ENCODE measurements at places on chromosomes 13 and 19. TPM values are rescaled to one million over a fixed set of nuclear protein-coding genes. Genes with fewer than 3 reads are reported as not detected.
A peak's percentile ranks its signal among the peaks of the same experiment; 100 is the strongest.

DNA sequence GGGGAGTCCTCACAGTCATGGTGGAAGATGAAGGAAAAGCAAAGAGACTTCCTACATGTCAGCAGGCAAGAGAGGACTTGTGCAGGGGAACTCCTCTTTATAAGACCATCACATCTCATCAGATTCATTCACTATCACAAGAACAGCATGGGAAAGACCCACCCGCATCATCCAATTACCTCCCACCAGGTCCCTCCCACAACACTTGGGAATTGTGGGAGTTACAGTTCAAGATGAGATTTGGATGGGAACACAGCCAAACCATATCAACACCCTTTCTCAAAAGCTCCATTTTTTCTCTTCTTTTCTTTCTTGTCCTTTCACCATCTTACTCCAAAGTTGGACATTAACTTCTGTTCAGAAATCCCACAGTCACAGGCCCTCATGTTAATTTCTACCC is 4.7 kb upstream of the LRP3 start:
- H3K4me1 ChIP-seq: no peaks in the 10 kb centered on the region
- peaks cover 11% of the 10 kb centered on the region for H3K27me3 ChIP-seq
- DNase-seq: no peak
- H3K4me3 ChIP-seq: no peak overlapping the region
- H3K36me3 ChIP-seq: no peaks in the 10 kb centered on the region
- H3K27ac ChIP-seq: no peak overlapping the region

- H3K36me3 ChIP-seq: no peaks in the 10 kb centered on the region
- H3K27me3 ChIP-seq: no peaks in the 10 kb centered on the region
- no peaks in the 10 kb centered on the region for H3K4me1 ChIP-seq
- H3K27ac ChIP-seq: no peak overlapping the region
- H3K4me3 ChIP-seq: no peak overlapping the region
Observed at GRCh38 chr13:33111414-33112110, 95.3 kb downstream of the KL start.

GRCh38 chr19:10321874-10322835 is 6.3 kb upstream of the FDX2 start:
- H3K27me3 ChIP-seq: no peaks in the 10 kb centered on the region
- no peaks in the 10 kb centered on the region for H3K4me1 ChIP-seq
- H3K4me3 ChIP-seq: no peak overlapping the region
- peaks cover 26% of the 10 kb centered on the region for H3K36me3 ChIP-seq

- peak overlapping the region; percentile 24 for H3K4me3 ChIP-seq
- H3K36me3 ChIP-seq: no peaks in the 10 kb centered on the region
- DNase-seq: no peak
- H3K4me1 ChIP-seq: no peaks in the 10 kb centered on the region
- H3K27ac ChIP-seq: no peak overlapping the region
Observed at GRCh38 chr19:50912727-50913716, 1.8 kb upstream of the KLK4 start.

DNA sequence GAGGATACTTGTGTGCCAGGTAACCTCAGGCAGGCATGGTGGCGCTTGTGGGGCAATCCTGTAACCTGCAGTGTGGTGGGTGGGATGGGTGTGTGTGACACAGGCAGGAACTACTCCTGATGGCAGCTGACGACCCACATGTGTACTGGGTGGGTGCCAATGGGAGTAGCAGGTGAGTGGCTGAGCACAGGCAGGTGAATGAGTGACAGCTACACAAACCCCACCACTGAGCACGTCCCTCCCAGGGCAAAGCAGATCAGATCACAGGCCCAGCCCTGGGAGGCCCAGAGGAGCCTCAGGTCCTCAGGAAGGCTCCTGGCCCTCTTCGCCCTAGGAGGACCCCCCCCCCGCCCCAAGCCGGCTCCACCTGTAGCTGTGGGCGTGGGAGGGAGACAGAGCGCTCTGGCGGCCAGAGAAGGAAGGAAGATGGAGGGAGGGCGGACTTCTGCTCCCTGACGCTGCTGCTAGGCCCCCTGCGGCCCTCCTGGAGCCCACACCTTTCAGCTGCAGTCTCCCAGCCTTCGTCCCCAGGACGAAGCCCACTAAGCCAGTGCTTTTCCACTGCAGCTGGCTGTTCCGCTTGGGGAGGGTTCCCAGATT is 1.3 kb upstream of the ZNF181 start:
- H3K4me3 ChIP-seq: peak overlapping the region; percentile 87
- no peak for DNase-seq
- no peaks in the 10 kb centered on the region for H3K36me3 ChIP-seq
- H3K27ac ChIP-seq: no peak overlapping the region
- peaks cover 11% of the 10 kb centered on the region for H3K4me1 ChIP-seq

- peaks cover 4% of the 10 kb centered on the region for H3K36me3 ChIP-seq
- H3K4me3 ChIP-seq: peak overlapping the region; percentile 60
- no peak for DNase-seq
- no peaks in the 10 kb centered on the region for H3K27me3 ChIP-seq
- peaks cover 4% of the 10 kb centered on the region for H3K4me1 ChIP-seq
Observed at GRCh38 chr19:13796301-13797057, 1.2 kb downstream of the ZSWIM4 start.

DNA sequence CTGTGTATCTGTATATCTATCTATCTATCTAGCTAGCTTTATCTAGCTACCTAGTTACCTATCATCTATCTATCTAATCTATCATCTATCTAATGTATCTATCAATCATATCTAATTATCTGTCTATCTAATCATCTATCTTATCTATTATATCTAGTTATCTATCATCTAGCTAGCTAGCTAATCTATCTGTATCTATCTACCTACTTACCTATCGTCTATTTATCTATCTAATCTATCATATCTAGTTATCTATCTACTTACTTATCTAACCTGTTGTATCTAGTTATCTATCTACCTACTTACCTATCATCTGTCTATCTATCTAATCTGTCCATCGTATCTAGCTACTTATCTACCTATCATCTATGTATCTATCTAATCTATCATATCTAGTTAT is 17.9 kb downstream of the VSTM1 start:
- no peak for DNase-seq
- no peaks in the 10 kb centered on the region for H3K36me3 ChIP-seq
- no peak overlapping the region for H3K4me3 ChIP-seq
- no peaks in the 10 kb centered on the region for H3K27me3 ChIP-seq

DNA sequence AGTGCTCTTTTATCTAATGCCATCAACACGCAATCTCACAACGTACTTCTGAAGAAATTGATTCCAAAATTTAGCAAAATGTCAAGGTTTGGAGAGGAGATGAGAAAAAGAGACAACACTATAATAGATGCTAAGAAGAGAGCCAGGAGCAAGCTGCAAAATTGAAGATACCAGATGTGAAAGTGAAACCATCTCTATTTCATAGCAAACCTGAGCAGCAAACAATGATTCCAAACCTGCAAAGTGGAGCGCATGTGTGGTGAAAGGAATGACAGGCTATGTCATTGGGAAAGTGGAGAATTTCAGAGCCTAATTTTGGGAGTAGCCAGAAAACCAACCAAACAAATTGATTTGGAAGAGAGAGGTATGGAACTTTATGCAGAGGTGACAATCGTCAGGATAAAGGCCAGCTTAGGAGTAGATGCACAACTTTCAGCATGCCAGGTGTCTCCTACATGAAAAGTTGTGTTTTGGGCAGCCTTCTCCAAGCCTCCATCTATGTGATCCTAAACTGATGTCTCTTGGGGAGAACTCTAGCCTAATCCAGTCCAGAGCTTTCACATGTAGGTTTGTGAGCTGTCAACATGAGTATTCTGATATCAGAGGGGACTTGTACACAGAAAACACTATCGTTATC is 158.4 kb upstream of the FNDC3A start:
- no peak overlapping the region for H3K4me3 ChIP-seq
- H3K27ac ChIP-seq: no peak overlapping the region
- no peaks in the 10 kb centered on the region for H3K4me1 ChIP-seq

DNA sequence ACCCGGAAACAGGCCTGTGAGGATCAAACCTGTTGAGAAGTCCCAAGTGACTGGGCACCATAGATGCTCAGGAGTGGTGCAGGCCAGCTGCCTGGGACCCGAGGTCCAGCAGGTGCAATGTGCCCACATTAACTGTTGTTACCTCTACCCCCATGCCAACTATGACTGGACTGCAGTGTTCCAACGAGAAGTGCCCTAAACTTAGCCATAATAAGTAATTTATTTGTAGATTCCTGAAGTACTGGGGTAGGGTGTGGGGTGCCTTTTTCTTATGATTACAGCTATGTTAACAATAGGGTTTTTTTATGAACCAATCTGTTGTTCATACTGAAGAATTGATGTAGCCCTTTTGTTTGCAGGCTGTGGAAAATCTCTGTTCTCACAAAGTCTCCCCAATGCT is 9.2 kb downstream of the CUL4A start:
- peaks cover 18% of the 10 kb centered on the region for H3K36me3 ChIP-seq
- H3K4me3 ChIP-seq: no peak overlapping the region
- H3K27me3 ChIP-seq: no peaks in the 10 kb centered on the region
- DNase-seq: no peak
- 0 out of 2 replicates have a peak overlapping the region, but pooled peaks have one; percentile 7 for H3K27ac ChIP-seq

DNA sequence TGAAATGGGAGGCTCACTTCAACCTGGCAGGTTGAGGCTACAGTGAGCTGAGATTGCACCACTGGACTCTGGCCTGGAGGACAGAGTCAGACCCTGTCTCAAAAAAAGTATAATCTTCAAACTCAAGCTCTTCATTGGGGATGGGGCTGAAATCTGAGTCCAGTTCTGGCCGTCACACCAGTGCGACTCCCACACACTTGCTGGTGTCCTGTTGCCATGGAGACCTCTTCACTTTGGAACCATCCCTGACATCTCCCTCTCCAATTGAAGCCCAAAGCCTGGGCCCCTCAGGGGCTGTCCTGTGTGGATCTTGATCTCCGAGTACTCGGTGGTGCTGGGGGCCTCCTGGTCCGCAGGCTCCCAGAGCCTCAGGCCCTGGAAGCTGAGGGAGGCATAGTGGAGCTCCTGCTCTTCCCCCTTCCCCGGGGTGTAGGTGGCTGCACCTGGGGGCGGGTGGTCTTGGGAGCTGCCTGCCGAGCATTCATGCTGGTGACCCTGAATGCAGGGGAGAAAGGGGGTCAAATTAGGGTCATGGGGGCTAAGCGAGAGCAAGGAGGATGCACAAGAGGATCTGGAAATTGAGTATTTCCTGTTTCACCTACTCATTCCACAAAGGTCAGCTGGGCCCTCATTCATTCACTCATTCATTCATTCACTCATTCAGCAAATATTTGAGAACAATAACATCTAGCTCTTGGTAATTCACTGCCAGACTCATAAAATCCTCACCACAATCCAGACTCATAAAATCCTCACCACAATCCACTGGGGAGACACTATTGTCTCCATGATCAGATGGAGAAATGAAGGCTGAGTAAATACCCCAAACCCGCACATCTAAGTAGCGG is 11.0 kb downstream of the SIGLEC11 start:
- H3K36me3 ChIP-seq: no peaks in the 10 kb centered on the region
- DNase-seq: no peak
- peaks cover 4% of the 10 kb centered on the region for H3K4me1 ChIP-seq
- no peaks in the 10 kb centered on the region for H3K27me3 ChIP-seq
- H3K27ac ChIP-seq: no peak overlapping the region
- H3K4me3 ChIP-seq: no peak overlapping the region

- no peak for DNase-seq
- peaks cover 2% of the 10 kb centered on the region for H3K4me1 ChIP-seq
- H3K27ac ChIP-seq: no peak overlapping the region
- no peak overlapping the region for H3K4me3 ChIP-seq
- H3K36me3 ChIP-seq: no peaks in the 10 kb centered on the region
Observed at GRCh38 chr19:18515959-18516358, 5.9 kb downstream of the ELL start.

DNA sequence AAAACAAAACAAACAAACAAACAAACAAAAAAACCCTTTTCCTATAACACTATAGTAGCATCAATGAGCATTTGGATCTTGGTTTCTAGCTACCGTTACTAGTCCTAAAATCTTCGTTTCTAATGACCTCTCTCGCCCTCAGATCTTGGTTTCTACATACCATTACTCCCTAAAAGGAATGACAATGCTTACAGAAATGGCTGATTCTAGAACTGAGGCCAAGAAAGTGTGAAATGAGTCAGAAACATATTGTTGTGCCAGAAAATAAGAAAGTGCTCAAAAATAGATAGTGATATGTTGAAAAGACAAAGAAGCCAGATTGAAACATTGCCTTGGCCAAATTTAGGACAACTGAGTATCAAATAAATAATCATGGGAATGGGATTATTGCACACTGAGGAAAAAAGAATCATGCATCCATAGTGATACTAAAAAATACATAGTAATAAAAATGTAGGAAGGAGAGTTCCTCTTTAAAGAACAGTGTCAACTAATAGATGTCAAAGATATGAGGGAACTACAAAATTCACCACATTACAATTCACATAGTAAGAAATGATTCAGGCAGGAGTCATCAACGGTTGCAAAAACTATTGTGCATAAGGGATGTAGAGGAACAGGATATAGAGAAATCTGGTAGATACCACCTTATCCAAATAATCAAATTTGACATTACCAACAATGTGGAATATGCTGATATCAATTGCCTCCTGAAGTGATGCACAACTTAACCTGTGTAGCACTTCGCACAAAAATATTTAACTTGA is 386.6 kb downstream of the DIAPH3 start:
- no peaks in the 10 kb centered on the region for H3K4me1 ChIP-seq
- no peak for DNase-seq
- no peak overlapping the region for H3K27ac ChIP-seq
- H3K4me3 ChIP-seq: no peak overlapping the region
- no peaks in the 10 kb centered on the region for H3K27me3 ChIP-seq

DNA sequence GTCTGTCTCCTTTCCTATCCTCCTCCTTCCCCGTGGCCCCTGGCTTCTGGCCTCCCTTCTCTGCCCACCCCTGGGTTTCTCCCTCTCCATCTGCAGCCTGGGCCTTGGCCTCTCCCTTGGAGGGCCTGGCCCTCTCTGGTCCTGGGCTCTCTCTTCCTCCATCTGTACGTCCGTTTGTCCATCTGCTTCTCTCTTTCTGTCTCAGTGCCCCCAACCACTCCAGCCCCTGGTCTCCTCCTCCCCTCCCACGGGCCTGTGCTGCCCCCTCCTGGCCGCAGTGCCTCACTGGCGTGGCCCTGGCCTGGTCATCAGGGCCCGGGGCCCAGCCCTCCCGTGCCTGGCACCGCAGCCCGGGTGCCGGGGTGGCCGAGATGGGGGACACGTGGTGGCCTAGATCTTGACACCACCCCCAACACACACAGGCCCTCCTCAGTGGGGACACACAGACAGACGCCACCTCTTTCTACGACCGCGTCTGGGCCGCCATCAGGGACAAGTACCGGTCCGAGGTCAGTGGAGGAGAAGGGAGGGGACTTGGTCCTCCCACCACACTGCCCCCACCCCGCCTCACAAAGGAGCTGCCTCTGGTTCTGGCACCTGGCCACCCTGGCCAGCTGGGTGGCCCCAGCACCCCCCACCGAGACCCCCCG is 11.3 kb downstream of the PRKCSH start:
- peaks cover under 1% of the 10 kb centered on the region for H3K4me1 ChIP-seq
- H3K36me3 ChIP-seq: peaks cover 40% of the 10 kb centered on the region
- no peak overlapping the region for H3K4me3 ChIP-seq
- no peak overlapping the region for H3K27ac ChIP-seq
- H3K27me3 ChIP-seq: no peaks in the 10 kb centered on the region

- no peaks in the 10 kb centered on the region for H3K27me3 ChIP-seq
- no peak for DNase-seq
- no peak overlapping the region for H3K4me3 ChIP-seq
Observed at GRCh38 chr13:50444726-50445125, 398.8 kb downstream of the DLEU7 start.

Gene PSG3
- polyA plus RNA-seq: not detected

Gene ZNF358
- 117 TPM for polyA plus RNA-seq

Gene KLK5
- 1.7 TPM for polyA plus RNA-seq

Gene CGB8
- 0.09 TPM for polyA plus RNA-seq

Gene LRRC25
- polyA plus RNA-seq: 0.41 TPM

Gene FSD1
- polyA plus RNA-seq: 194 TPM
